ENCODE measurements at places on chromosomes 7 and 10. TPM values are rescaled to one million over a fixed set of nuclear protein-coding genes. Genes with fewer than 3 reads are reported as not detected.
A peak's percentile ranks its signal among the peaks of the same experiment; 100 is the strongest.

Gene SMARCD3
- total RNA-seq, result 72.5 TPM

DNA sequence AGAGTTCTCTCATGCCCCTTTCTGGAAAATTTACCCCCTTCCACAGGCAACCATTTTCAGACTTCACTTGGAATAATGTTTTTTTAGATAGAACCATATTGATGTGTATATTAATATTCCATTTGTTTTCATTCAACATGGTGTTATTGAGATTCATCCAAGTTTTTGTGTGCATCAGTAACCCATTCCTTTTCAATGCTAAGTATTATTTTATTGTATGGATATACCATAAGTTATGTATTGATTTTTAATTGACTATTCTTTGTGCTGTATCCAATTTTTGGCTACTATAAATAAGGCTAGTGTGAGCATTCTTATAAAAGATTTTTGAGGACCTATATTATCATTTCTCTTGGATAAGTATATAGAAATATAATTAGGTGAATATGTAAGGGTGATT, 1025.7 kb downstream of the GRM8 start:
- DNase-seq, result no peak

GRCh38 chr10:45424668-45425404, 50.8 kb downstream of the ALOX5 start:
- DNase-seq, result no peak

Gene FANK1
- 3.2 TPM for total RNA-seq

Gene THNSL1
- total RNA-seq, result 9.7 TPM

GRCh38 chr10:96565774-96566173, 21.0 kb downstream of the TM9SF3 start:
- DNase-seq, result no peak

- no peak for DNase-seq
These were observed 125.7 kb upstream of the MYO3A start for GRCh38 chr10:25808372-25808771.

- no peak for DNase-seq
These were observed 106.6 kb downstream of the DKK1 start for GRCh38 chr10:52420656-52421055.

Gene SLC13A1
- total RNA-seq, result not detected

DNA sequence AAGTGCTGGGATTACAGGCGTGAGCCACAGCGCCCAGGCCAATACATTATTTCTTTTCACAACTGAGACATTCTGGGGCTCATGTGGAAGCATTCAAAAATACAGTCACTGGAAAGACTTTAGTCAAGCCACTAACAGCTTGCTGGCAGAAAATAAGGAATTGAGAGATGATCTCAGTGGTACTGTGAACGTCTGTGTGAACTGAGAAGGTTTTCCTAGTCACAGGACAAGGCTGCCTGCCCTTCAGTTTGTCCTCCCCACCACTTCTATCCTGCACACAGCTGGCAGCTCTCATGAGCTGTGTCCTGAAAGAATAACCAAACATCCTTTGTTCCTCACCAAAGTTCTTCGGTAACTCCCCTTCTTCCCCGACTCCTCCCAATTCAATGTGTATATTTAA, 31.3 kb upstream of the ITGA8 start:
- peak; percentile 71 for DNase-seq

GRCh38 chr7:22879280-22879679, 56.6 kb upstream of the TOMM7 start:
- DNase-seq, result no peak

Gene EN2
- not detected for total RNA-seq

Measured in tongue (tissue), 3 donors.